Urothelium cell line (cell line): ENCODE measurements at places on chromosomes 12 and 14.

DNA sequence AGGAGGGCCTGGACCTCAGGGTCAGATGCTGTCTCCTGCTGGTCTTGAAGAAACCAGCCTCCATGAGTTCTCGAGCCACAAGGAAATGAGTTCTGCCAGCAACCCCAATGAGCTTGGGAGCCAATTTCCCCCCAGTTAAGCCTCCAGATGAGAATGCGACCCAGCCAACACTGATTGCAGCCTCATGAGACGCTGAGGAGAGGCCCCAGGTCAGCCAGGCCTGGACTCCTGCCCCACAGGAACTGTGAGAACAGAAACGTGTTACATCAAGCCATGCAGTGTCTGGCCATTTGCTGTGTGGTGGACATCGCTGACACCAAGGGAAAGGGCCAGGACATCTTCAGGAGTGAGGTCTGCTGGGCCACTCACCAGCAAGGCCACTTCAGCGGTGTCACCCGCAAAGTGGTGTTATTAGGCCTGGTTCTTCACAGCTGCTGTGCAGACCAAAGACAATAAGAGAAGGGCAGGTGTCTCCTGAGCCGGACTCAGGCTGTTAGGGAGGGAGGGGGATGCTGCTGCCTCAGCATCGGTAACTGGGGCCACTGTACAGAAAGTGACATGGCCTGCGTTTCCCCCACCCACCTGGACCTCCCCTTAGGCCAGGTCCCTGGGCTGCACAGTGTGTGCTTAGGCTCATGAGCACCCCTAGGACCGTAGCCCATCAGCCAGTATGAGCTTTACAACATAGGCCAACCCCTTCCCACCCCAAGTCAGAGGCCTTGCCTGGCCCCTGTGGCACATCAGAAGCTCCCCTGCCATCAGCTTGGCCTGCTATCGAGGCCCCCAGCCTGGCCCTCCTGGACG is 272.4 kb upstream of the RTL1 start:
- DNase-seq, result no peak

- DNase-seq, result no peak
Measured at GRCh38 chr12:120659151-120659525, 18.7 kb downstream of the CABP1 start.

DNA sequence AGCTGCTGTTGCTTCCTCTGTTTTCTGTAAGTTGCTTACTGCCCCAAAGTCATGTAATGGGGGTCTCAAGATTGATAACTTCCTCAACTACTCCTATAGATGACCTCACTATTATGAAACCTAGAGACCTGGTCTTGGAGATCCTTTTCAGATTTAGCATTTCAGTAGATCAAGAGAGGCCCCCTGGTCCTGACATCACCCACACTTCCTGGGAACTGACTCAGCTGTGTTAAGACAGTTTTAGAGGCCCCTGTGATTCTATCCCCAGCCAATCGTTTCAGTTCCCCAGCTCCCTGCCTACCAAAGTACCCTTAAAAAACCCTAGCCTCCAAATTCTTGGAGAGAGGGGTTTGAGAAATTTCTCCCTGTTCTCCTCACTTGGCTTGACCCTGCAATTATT is 9.2 kb upstream of the ARG2 start:
- no peak for DNase-seq

- no peak for DNase-seq
Measured at GRCh38 chr14:85483037-85483436, 46.9 kb upstream of the FLRT2 start.

- no peak for DNase-seq
Measured at GRCh38 chr14:55347748-55348147, 63.9 kb downstream of the ATG14 start.

DNA sequence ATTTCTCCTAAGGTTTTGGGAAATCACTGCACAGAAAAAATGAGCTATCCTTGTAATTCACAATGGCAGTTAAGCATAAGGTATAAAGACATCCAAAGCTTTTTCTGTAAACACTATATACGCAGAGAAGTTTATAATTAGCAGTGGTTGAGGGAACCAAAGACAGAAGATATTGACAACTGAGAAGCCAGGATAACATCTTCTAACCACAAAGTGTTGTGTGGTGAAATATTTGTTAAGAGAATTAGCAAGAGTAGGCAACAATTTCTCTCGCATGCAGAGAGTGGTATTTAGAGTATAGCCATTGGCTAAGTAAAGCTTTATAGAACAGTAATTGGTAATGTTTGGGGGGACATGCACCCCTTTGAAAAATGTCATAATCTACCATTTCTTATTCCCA is 123.7 kb upstream of the USP15 start:
- DNase-seq, result no peak
